ENCODE measurements at places on chromosomes 7 and 10. TPM values are rescaled to one million over a fixed set of nuclear protein-coding genes. Genes with fewer than 3 reads are reported as not detected.

GRCh38 chr7:34036051-34036920, 130.9 kb downstream of the BMPER start:
- DNase-seq = no peak

DNA sequence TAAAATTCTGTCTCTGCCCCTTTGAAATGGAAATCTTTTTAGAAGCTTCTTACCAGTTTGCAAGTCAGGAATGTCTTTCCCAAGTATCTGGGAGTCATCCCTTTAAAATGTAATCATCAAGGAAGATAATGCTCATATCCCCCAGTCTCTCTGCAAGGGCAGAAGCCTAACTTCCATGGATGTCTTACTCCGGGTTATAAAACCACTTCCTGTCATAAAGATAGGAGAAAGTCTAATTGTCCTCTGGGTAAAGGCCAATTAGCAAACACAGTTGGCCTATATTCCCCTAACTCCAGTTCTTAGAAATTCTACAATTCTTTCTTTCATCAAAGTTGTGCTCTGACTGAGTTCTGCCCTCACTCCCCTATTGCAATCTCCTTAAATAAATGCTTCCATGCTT, 1631.5 kb upstream of the LRRTM3 start:
- no peak for DNase-seq

GRCh38 chr7:82985144-82985802, 177.4 kb downstream of the PCLO start:
- no peak for DNase-seq

- DNase-seq = peak; percentile 91
Observed at GRCh38 chr10:13272164-13272571, 27.7 kb downstream of the PHYH start.

GRCh38 chr10:21603721-21604120, 69.7 kb downstream of the MLLT10 start:
- DNase-seq = no peak

SORCS1 gene
- polyA plus RNA-seq = 4.7 TPM

All from muscle of back (tissue), 13 donors.